ENCODE measurements at places on chromosomes 4 and X.

GRCh38 chr4:155543126-155543765 is 123.4 kb upstream of the GUCY1A1 start:
- DNase-seq = no peak

- DNase-seq = no peak
Observed at GRCh38 chrX:41828826-41829225, 94.5 kb downstream of the CASK start.

GRCh38 chrX:45709381-45709780 is 508.7 kb upstream of the DIPK2B start:
- DNase-seq = no peak

GRCh38 chr4:140944199-140944515 is 188.0 kb upstream of the TBC1D9 start:
- DNase-seq = no peak

DNA sequence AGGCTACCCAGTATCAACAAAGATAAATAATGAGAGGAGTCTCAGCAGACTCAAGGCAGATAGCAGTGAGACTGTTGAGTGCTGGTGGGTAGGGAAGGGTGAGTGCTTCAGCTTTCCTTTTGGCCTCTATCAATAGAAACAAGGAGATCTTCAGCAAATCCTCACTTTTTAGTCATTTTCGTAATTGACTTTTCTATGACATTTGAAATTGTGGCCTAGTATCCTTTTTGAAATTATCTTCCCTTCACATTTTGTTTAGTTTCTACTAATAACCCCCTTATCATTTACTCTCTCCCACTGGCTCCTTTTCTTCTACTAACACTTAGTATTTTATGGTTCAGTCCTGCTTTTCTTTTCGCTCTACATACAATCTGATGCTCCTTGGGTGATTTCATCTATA is 44.9 kb downstream of the LIN54 start:
- no peak for DNase-seq

All from germinal center (tissue), 1 donor.